Stimulated activated CD4-positive, alpha-beta T cell treated with anti-CD3 and anti-CD28 coated beads, Interleukin-12 subunit alpha, Interleukin-12 subunit beta, amount 100 ng/mL, for 24 hours (primary cell): ENCODE measurements at places on chromosomes 3 and 15.

DNA sequence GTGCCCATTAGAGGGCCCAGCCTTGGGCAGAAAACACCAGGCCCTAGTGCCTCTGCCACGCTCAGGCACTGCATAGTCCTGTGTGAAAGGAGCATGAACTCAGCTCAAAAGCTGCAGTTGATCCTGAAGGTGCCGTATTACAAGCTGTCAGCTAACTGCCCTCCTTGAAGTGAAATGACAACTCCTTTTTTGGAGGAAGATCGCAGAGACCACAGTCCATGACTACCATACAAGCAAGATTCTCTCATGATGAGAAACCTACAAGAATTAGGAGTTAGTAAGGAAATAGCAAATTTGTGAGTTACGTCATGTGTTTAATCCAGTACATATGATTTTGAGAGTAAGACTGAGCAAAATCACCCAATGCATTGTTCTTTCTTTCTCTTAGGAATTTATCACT lies 513.9 kb upstream of the NR2F2 start:
- no peak for DNase-seq

- no peak for DNase-seq
Measured at GRCh38 chr15:71573599-71573998, 236.8 kb upstream of the NR2E3 start.

GRCh38 chr3:150414258-150414657 lies 6.2 kb downstream of the TSC22D2 start:
- no peak for DNase-seq

GRCh38 chr3:196968233-196969133 lies at the start of gene PIGZ:
TSS of gene PIGZ (minus strand) at chr3:196968833. CDS start at chr3:196952031, 16,802 bp downstream.
- peak; percentile 22 for DNase-seq

- DNase-seq = no peak
Measured at GRCh38 chr15:45618813-45619212, 16.0 kb upstream of the SQOR start.

- no peak for DNase-seq
Measured at GRCh38 chr15:46607077-46607476, 972.2 kb downstream of the SQOR start.

DNA sequence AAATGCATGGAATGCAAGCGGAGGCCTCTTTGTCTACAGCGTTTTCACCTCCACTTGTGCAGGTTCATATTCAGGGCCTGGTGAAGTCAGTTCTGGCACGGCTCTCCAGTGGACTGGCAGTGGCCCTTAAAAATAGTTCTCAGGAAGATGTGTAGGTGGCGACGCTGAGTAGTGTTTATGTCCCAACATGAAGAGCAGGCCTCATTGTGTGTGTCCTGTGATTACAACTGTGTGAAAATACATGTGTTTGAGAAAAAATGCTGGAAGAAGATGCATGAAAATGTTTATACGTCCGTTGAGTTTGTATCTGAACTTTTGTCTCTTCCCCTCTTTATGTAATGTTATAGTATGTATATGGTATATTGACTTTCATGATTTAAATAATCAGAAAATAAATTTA lies 7.2 kb downstream of the LIPC start:
- DNase-seq = no peak

GRCh38 chr3:160099834-160100233 lies 111.2 kb downstream of the IL12A start:
- DNase-seq = no peak

DNA sequence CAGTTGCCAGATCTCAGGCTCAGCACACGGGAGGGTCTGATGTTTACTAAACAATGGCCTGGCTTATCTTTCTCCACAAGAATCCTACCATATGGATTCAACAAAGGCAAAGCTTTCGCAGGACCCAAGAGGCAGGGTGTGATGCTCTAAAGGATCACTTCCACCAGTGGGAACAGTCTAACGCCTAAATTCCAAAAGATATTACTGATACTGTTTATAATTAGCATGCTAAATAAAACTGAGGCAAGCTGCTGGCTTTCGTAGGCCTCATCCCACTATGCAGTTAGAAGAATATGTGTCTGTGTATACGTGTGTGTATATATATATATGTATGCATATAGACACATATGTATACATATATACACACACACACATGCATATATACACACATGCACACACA lies 22.3 kb downstream of the RORA start:
- DNase-seq = no peak

- no peak for DNase-seq
Measured at GRCh38 chr3:116005404-116005803, 382.1 kb downstream of the GAP43 start.

DNA sequence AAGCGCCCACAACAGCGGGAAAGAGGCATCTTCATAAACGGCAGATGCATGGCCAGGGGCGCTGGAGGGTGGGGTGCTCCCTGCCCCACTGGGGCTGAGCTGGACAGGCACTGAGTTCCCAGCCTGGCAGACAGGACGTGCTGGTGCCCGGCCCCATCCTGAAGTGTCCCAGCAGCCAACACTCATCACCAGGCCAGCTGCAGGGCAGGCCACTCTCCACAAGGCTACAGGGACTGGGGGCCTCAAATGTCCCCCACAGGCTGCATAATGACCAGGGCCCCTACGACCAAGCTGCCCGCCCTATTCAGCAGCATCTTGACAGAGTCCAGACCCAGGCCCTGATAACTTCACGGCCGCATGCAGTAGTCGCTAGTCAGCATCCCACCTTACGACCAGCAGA lies 124.1 kb upstream of the IQSEC1 start:
- DNase-seq = no peak

GRCh38 chr3:48855681-48856447 lies 8.2 kb upstream of the PRKAR2A start:
- DNase-seq = no peak

DNA sequence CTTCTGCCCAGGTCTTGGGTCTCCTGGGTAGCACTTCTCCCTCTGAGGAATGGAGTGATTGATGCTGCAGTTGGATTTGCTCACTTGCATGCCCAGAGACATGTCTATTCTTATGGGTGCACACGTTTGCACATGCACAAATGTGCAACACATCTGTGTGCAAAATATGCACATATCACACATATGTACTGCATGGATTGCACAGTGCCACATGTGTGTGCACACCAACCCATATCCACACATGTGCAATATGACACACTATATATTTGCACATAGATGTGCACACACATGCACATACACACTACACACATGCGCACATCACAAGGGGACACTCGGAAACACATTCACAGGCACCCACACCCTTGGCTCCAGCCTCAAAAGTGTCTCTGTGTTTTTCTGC lies 671 bp upstream of the SEMA3B start:
- DNase-seq = no peak

DNA sequence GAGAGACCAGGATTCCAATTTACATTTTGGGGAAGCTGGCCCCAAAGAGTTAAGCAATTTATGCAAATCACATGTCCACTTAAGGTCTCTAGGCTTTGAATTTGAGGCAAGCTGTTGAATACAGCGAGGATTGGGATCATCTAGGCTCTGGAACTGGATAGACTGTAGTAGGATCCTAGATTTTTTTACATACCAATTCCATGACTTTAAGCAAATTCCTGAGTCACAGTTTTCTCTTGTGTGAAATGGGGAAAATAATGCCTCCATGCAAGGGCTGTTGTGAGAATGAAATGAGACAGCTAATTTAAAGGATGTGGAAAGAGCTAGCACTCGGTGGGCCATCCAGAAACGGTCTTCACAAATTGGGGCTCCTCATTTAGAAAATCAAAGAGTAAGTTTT lies 103.4 kb downstream of the MINAR1 start:
- DNase-seq = no peak

DNA sequence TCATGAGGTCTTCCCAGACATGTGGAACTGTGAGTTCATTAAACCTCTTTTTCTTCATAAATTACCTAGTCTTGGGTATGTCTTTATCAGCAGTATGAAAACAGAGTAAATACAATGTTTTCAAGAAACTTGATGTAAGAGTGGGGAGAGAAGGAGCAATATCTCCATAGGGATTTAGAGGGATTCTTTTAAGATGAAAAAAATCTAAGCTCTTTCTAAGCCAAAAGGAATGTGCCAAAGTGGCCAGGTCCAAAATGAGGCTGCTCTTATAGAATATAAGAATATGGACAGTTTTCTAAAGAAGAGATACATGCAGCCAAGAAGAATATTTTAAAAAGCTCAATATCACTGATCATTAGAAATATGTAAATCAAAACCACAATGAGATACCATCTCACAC lies 23.9 kb upstream of the RYK start:
- no peak for DNase-seq

DNA sequence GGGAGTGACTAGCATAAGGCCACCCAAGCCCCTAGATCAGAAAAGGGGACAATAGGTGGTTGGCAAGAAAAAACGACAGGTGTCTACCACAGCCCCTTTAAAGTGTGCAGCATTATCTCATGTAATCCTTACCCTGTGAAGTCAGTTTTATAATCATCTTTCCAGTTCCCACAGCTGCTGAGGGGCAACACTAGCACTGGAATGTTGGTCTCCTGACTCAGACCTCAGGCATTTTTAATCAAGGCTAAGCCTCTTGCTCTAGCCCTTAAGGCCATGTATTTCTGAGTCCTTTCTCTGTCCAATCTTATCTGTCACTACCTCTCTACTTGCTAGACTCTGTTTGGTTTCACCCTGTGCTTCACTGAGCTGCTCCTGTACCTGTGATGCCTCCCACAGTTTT lies 171.7 kb downstream of the TLE3 start:
- no peak for DNase-seq

DNA sequence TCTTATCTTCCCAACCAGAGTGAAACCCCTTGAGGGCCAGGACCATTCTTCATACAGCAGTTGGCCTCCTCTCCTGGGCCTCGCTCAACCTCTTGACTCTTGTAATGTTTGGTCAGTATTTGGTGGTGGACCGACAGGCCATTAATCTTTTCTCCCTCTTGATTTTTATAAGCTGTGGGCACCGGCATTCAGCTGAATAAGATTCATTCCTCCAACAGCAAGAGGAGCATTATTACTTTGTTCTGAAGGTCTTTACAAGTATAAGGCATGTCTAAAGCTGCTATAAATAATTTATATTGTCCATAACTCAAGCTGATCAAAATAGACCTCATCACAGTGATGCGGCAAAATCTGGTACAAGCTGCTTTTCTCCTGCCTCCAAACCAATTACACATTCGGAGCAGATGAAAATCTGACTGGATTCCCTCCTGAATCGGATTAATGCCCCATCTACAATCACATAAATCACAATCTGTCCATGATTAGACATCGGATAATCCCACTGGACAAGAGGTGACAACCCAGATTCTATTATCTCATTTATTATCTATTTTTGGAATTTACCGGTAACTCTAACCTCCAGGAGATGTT lies 8.4 kb upstream of the ISL2 start:
- no peak for DNase-seq

GRCh38 chr3:129023909-129024308 lies 22.8 kb downstream of the EFCC1 start:
- no peak for DNase-seq

GRCh38 chr3:44436181-44436580 lies 41.3 kb downstream of the ZNF445 start:
- DNase-seq = no peak

DNA sequence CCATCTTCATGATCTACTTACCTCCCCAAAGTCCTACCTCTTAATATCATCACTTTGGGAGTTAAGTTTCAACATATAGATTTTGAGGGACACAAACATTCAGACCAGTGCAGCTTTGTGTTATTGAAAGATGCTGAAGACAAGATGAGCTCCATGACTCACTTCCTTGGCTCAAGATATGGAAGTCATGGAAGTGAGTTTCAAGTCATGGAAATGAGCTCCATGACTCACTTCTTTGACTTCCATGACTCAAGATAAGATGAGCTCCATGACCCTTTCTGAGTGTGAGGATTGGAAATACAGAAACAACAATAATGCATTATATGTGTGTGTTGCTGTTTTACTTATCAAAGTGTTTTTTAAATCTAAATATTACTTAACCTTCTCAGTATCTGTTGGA lies 170.2 kb upstream of the TPRG1 start:
- DNase-seq = no peak

GRCh38 chr3:161233557-161233956 lies 12.4 kb downstream of the NMD3 start:
- DNase-seq = no peak

GRCh38 chr3:195201295-195201694 lies 69.7 kb downstream of the XXYLT1 start:
- DNase-seq = no peak

DNA sequence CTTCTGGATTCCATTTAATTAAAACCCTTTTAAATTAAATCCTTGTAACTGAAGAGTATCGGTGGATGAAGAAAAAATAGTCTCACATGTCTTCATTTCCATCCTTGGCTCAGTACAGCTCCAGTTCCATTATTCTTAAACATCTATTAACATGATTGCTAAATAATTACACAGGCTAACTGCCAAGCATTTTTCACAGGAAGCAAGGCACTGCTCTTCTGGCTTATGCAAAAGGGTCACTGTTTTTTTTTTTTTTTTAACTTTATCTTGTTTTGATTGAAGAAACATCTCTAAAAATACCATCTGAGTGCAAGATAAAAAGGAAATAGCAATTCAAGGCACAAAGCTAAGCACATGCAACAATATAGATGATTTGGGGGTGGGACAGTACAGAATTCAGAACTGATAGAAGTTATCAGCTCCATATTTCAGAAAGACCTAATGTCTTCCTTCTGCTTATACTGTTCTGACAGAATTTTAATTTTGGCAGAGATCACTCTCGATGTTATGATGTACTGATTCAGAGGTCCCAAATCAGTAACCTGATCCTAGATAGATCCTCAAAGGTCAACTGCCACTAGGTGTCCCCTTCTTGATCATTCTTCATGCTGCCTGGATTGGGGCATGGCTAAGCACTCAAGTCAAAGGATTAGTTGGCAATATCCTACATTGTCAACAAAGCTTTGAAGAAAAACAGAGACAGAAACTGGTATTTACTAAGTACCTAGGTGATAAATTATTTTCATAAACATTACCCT lies 57.8 kb upstream of the ACTC1 start:
- DNase-seq = no peak

DNA sequence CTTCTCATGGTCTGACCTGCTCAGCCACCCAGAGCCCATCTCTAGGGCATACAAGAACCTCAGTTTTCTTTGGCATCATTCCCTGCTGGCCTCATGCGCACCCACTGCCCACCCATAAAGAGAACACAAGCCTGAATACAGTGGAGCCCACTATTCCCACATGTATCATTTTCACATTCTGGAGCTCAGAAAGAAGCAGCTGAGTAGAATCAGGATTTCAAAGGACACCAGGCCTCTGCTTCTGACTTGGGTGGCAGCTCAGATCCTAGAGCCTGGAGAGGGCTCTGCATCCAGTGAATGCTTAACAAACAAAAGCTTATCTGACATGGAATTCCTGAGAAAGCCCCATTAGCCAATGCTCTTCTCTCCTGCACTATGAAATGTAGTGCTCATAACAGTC lies 34.7 kb downstream of the RBP2 start:
- DNase-seq = no peak

- no peak for DNase-seq
Measured at GRCh38 chr3:125024817-125025216, 31.0 kb downstream of the HEG1 start.
